ENCODE measurements at places on chromosomes 12 and 14. TPM values are rescaled to one million over a fixed set of nuclear protein-coding genes. Genes with fewer than 3 reads are reported as not detected.
A peak's percentile ranks its signal among the peaks of the same experiment; 100 is the strongest.

Gene ZFHX2
- total RNA-seq: 2.5 TPM

Gene CPNE6
- total RNA-seq: not detected

DNA sequence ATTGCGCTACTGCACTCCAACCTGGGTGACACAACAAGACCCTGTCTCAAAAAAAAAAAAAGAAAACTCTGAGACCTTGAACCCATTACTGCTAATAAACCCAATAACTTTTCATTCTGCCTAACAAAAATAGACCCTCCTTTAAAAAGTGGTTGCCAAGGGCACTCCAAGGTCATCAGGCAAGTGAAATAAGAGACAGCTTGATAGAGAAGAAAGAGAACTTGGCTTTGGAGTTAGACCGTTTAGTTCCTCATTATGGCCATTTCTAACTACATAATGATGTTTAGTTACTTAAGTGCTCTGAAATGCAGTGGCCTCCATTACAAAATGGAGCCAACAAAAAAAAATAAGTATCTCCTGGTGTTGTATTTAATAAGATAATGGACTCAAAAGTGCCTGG, 55.9 kb downstream of the PHLDA1 start:
- H3K4me3 ChIP-seq: no peak overlapping the region
- peaks cover 56% of the 10 kb centered on the region for H3K4me1 ChIP-seq
- no peak for DNase-seq
- peaks cover 13% of the 10 kb centered on the region for H3K36me3 ChIP-seq
- peak overlapping the region; percentile 64 for H3K27ac ChIP-seq
- no peaks in the 10 kb centered on the region for H3K27me3 ChIP-seq

DNA sequence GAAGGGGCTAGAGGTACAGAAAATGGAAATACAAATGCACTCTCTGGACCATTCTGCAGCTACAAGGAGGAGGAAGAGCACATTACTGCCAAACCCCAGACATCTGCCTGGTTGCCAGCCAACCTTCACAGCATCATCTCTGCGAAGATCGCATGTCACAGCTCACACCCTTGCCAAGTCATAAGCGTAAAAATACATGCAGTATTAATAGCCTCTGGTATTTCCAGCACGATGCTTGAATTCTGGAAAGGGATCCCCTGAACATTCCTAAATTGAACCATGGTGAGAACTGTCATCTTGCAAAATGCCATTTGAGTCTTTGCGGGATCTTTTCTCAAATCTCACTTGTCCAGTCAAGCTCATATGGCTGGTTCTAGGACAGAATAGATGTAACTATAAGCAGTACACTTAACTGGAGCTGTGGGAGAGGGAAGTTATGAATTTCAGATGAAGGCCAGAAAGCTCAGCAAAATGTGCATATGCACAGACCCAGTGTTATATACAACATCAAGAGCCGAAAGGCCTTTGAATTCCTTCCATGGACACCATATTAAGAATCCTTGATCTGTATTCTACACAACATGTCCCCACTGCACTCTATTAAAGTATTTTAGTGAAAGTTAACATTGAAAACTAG, 211.6 kb downstream of the DUSP6 start:
- H3K27ac ChIP-seq: no peak overlapping the region
- no peak for DNase-seq
- no peaks in the 10 kb centered on the region for H3K36me3 ChIP-seq
- H3K27me3 ChIP-seq: no peaks in the 10 kb centered on the region
- peaks cover 38% of the 10 kb centered on the region for H3K4me1 ChIP-seq
- no peak overlapping the region for H3K4me3 ChIP-seq

DNA sequence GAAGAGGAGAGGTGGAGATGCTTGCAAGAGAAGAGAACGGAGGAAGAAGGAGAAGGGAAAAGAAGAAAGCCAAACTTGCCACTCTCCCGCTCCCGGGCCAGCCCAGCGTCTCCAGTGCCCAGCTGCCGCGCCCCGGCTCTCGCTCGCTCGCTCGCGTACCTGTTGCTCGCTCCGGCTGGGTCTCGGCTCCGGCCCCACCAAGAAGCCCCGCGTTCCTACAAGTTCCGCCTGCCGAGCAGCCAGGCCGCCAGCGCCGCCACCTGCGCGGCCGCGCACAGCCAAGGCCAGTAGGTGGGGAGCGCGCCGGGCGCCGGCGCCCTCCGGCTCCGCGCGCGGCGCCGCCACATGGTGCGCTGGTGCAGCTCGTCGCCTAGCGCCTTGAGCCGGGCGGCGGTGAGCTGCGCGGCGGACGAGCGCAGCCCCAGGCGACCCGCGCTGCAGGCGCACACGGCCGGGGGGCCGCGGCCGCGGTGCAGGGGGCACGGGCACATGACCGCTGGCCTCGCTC, 370 bp downstream of the HRK start:
- DNase-seq: peak; percentile 14
- H3K27ac ChIP-seq: no peak overlapping the region
- H3K27me3 ChIP-seq: peaks cover 69% of the 10 kb centered on the region

DNA sequence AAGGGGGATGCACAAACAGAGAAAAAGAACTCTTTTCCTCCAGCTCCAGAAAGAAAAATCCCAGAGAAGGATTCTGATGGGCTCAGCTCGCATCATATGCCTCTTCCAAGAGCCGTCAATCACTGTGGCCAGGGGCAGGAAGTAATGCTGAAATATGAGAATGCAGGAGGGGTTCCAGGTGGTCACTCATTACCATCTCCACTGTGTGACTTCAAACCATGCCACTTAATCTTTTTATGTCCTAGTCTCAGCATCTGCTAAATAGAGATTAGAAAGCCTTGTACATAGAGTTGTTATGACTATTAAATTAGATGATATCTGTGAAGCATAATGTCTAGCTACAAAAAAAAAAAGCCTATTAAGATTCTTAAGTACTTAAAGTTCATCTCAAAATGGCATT, 65.6 kb upstream of the FICD start:
- no peaks in the 10 kb centered on the region for H3K36me3 ChIP-seq
- H3K27me3 ChIP-seq: peaks cover 9% of the 10 kb centered on the region
- H3K4me3 ChIP-seq: no peak overlapping the region
- no peak overlapping the region for H3K27ac ChIP-seq
- no peak for DNase-seq

- peak; percentile 23 for DNase-seq
- no peaks in the 10 kb centered on the region for H3K27me3 ChIP-seq
- H3K27ac ChIP-seq: no peak overlapping the region
- no peaks in the 10 kb centered on the region for H3K4me1 ChIP-seq
- no peaks in the 10 kb centered on the region for H3K36me3 ChIP-seq
- no peak overlapping the region for H3K4me3 ChIP-seq
Observed at GRCh38 chr12:117854339-117855012, 114.3 kb downstream of the KSR2 start.

DNA sequence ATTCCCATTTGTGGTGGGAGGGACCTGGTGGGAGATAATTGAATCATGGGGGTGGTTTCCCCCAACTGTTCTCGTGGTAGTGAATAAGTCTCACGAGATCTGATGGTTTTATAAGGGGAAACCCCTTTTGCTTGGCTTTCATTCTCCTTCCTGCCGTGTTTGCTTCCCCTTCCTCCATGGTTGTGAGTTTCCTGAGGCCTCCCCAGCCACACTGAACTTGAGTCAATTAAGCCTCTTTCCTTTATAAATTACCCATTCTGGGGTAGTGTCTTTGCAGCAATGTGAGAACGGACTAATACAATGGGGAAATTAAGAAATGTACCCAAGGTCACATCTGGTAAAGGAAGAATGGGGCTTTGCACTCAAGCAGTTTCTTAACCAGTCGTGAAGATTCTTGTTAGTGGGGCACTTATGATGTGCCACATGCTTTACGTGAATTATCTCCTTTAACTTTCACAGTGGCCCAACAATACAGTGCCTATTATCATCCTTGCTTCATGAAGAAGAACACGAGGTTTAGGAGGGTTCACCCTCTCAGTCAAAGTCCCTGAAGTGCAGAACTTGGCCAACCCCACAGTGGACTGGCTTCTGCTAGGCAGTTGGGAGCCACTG, 234.3 kb downstream of the EFCAB11 start:
- H3K27ac ChIP-seq: peak overlapping the region; percentile 96
- peak overlapping the region; percentile 54 for H3K4me3 ChIP-seq
- H3K36me3 ChIP-seq: peaks cover 8% of the 10 kb centered on the region
- H3K27me3 ChIP-seq: no peaks in the 10 kb centered on the region

DNA sequence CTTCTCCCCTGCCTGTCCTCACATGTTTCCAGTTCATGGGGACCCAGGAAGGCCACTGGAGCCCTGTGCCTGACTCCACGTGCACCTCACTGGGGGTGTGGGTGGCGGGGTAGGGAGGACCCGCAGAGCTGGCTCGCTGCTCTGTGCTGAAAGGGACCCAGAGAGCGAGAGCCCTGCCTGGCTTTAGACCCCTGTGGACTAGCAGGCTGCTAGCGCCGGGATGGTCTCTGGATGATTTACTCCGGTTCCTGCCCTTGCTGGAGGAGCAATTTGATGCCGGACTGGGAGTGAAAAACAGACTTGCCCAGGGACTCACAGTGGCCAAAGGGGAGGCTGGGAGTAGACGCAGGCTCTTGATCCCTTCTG, 49.0 kb downstream of the NTF3 start:
- H3K27ac ChIP-seq: no peak overlapping the region
- H3K4me3 ChIP-seq: no peak overlapping the region
- H3K36me3 ChIP-seq: no peaks in the 10 kb centered on the region
- no peaks in the 10 kb centered on the region for H3K4me1 ChIP-seq
- H3K27me3 ChIP-seq: no peaks in the 10 kb centered on the region

- H3K27me3 ChIP-seq: no peaks in the 10 kb centered on the region
- H3K36me3 ChIP-seq: peaks cover 26% of the 10 kb centered on the region
- H3K4me3 ChIP-seq: peak overlapping the region; percentile 94
- H3K27ac ChIP-seq: peak overlapping the region; percentile 88
- peaks cover 47% of the 10 kb centered on the region for H3K4me1 ChIP-seq
Observed at GRCh38 chr12:12612358-12612757, 682 bp downstream of the CREBL2 start.

- H3K27me3 ChIP-seq: no peaks in the 10 kb centered on the region
- H3K36me3 ChIP-seq: no peaks in the 10 kb centered on the region
- no peak overlapping the region for H3K4me3 ChIP-seq
- DNase-seq: no peak
- H3K4me1 ChIP-seq: peaks cover 2% of the 10 kb centered on the region
- H3K27ac ChIP-seq: no peak overlapping the region
Observed at GRCh38 chr12:92439420-92439805, 263.4 kb upstream of the PLEKHG7 start.

DNA sequence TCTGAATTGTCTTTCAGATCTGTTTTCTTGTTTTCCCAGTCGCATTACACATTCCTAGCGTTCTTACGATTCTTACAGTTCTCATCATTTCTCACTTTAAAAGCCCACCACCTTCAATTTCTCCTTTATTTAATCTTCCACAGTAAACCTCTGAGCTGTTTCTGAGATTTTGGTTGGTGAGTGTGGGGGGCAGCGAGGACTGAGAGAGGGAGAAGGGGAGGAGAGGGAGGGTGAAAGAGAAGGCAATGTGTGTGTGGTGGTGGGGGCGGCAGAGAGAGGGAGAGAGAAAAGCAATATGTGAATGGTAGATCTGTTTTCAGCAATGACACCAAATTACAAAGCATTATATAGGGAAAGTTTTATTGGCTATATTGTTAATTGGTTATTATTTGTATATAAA, 282.6 kb downstream of the SOX5 start:
- H3K4me3 ChIP-seq: no peak overlapping the region
- H3K36me3 ChIP-seq: no peaks in the 10 kb centered on the region
- no peak for DNase-seq
- no peaks in the 10 kb centered on the region for H3K27me3 ChIP-seq
- no peaks in the 10 kb centered on the region for H3K4me1 ChIP-seq
- H3K27ac ChIP-seq: no peak overlapping the region

GRCh38 chr14:89175881-89176799, 240.9 kb downstream of the FOXN3 start:
- H3K4me1 ChIP-seq: peaks cover 4% of the 10 kb centered on the region
- H3K36me3 ChIP-seq: peaks cover 57% of the 10 kb centered on the region
- H3K27ac ChIP-seq: no peak overlapping the region
- DNase-seq: no peak
- no peaks in the 10 kb centered on the region for H3K27me3 ChIP-seq
- H3K4me3 ChIP-seq: no peak overlapping the region

Gene KLRB1
- not detected for total RNA-seq

Gene IL31
- total RNA-seq: 54.3 TPM

Gene P2RX2
- not detected for total RNA-seq

DNA sequence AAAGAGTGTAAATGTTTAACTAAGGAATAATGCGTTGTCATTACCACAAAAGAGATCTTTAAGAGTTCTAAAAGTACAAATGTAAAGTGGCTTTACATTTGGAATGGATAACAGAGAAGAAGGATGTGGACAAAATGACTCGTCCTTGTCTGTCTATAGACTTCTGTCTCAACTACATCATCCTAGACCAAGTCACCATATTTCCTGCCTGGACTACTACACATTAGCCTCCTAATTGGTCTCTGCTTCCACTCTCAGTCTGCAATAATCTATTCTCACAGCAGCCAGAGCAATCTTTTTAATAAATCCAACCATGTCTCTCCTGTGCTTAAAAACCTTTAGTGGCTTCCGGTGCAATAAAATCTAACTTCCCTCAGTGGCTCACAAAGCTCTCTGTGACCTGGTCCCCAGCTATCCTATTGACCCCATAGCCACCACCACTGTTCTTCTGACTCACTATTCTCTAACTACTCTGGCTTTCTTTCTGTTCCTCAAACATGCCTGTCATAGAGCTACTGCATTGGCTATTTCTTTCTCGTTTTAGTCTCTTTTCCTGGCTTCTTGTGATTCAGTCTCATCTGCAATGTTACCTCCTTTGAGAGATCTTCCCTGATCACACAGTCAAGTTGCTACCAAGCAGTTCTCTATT, 91.1 kb downstream of the MYF5 start:
- no peaks in the 10 kb centered on the region for H3K36me3 ChIP-seq
- no peak overlapping the region for H3K4me3 ChIP-seq
- no peak for DNase-seq
- no peaks in the 10 kb centered on the region for H3K27me3 ChIP-seq

- H3K36me3 ChIP-seq: no peaks in the 10 kb centered on the region
- H3K4me1 ChIP-seq: no peaks in the 10 kb centered on the region
Observed at GRCh38 chr12:67911789-67912188, 77.5 kb upstream of the IFNG-AS1 start.

DNA sequence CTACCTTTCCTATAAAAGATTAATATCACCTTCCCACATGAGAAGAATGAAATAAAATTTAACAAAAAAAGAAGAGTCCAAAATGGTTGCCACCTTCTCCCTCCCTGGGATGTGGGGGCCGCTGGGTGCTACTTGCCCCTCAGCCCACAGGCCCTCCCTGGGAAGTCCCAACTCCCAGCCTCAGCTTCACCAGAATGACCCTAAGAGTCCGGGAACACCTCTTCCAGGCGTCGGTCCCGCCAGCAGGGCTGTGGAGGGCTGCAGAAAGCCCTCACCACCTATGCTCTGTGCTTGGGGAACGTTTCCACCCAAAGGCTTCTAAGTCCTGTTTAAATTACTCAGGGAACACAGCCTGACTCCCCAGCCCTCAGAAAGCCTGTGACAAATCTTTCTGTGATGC, 71.9 kb downstream of the MOK start:
- H3K4me3 ChIP-seq: no peak overlapping the region
- no peak overlapping the region for H3K27ac ChIP-seq
- H3K36me3 ChIP-seq: no peaks in the 10 kb centered on the region
- no peak for DNase-seq
- no peaks in the 10 kb centered on the region for H3K27me3 ChIP-seq
- no peaks in the 10 kb centered on the region for H3K4me1 ChIP-seq

Gene AGAP2
- total RNA-seq: 29.0 TPM
